ENCODE measurements at places on chromosomes 16 and 17.

DNA sequence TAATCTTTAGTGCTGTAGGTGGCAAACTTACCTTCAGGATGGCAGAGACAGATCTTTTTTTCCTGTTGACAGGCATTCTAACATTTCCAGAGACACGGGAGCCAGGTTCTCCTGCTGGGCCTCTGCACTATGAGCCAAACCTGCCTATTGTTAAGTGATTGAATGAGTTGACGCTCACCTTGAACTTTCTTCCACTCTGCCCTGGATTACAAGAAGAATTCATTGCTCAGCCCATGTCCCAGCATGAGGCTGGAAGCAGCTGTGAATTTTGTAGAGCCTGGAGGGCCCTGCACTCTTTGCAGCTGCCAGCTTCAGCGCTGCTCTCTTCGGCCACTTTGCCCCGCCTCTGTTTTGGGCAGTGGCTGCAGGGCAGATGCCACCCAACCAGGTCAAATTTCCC lies 9.4 kb upstream of the SLC7A5 start:
- no peak for DNase-seq

DNA sequence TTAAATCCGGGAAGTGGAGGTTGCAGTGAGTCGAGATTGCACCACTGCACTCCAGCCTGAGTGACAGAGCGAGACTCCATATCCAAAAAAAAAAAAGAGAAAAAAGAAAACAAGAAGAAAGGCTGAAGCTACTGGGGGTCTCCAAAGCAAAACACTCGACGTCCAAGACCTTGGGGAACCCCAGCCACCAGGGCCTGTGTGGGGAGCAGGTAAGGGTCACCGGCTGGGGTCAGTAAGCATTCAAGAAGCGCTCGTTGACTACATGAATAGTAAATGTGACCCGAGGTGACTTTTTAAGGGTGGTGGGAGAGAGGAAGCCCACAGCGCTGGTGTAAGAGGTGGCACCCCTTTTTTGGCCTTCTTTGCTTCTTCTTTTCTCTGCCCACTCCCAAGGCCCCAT lies 49.5 kb downstream of the PECAM1 start:
- DNase-seq, result no peak

- DNase-seq, result no peak
Measured at GRCh38 chr17:41327411-41328120, 12.1 kb upstream of the KRTAP17-1 start.

- DNase-seq, result peak; percentile 66
Measured at GRCh38 chr17:1197379-1197778, 17.6 kb upstream of the ABR start.

DNA sequence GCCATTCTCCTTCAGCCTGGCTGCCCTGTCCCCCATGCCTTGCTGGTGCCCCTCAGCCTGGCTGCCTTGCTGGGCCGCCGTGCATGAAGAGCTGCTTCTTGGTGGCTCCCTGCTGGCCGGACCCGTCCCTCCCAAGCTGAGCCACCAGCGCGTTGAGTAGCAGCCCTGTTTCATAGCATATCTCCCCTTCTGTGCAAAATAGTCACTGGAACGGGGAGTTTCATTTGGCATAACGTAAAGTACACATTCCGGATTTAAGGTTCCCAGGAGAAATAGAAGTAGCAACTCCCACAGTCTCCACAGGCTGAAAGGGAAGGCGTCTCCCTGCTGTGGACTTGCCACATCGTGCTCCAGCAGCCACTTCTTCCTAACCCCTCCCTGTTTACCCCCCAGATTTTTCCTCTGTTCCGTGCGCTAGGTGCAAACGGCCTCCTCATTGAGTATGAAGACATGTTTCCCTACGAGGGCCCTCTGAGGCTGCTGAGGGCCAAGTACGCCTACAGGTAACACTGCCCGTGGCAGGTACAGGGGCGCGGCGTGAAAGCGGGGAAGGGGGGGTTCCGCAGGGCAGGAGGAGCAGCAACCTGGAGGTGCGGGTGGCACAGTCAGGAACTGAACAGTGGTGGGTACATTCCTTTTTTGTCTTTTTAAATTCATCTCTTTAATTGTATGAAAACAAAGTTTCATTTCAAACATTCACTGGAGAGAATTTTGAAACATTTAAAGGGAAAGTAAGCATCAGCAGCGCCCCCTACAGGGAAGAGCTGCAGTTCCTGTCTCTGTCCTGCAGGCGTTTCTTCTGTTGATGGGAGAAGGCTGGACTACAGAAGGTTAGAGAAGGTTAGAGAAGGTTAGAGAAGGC lies 5.8 kb upstream of the OGFOD3 start:
- no peak for DNase-seq

GRCh38 chr17:44191369-44191768 lies 4.6 kb downstream of the TMUB2 start:
- DNase-seq, result no peak

DNA sequence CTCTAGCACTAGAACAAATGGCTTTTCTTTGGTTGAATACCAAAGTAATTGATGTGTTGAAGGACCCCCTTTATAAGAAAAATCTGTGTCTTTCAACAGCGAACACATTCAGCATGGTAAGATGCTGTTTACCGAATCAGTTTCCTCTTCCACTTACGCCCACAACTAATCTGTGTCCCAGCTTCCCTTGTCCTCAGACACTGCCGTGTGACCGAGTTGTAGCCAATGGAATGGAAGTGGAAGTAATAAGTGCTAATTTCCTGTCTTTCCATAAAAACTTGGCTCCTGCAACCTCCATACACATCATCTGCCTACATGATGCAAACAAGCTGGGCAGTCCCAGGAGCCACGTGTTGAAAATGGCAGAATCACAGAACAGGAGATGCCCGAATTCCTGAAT lies 10.4 kb downstream of the CDIPT start:
- no peak for DNase-seq

GRCh38 chr17:12081720-12082119 lies 61.0 kb downstream of the MAP2K4 start:
- DNase-seq, result no peak

DNA sequence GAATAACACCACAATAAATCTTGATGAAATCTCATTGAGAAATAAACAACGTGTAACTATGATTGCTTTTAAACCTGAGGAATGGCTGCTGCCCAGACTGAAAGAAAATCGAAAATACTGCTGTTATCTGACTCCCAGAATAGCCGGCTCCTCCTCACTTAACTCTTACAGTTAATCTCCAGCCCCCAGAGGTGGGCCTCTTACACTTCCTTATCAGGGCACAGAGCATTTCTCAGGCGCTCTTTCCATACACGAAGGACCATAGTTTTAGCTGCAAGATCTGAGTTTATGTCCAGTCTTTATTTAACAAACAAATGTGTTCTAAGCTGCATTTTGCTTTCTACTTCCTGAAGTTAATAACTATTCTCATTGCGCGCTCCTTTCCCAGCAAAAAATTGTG lies 206.9 kb downstream of the MAP2K4 start:
- DNase-seq, result no peak

- DNase-seq, result no peak
Measured at GRCh38 chr17:80695979-80696378, 151.3 kb downstream of the RPTOR start.

- DNase-seq, result no peak
Measured at GRCh38 chr17:9209781-9210370, 188.6 kb downstream of the NTN1 start.

- DNase-seq, result no peak
Measured at GRCh38 chr17:68762911-68763310, 161.7 kb upstream of the FAM20A start.

GRCh38 chr17:38341035-38341721 lies 2.6 kb downstream of the GPR179 start:
- DNase-seq, result peak; percentile 94

DNA sequence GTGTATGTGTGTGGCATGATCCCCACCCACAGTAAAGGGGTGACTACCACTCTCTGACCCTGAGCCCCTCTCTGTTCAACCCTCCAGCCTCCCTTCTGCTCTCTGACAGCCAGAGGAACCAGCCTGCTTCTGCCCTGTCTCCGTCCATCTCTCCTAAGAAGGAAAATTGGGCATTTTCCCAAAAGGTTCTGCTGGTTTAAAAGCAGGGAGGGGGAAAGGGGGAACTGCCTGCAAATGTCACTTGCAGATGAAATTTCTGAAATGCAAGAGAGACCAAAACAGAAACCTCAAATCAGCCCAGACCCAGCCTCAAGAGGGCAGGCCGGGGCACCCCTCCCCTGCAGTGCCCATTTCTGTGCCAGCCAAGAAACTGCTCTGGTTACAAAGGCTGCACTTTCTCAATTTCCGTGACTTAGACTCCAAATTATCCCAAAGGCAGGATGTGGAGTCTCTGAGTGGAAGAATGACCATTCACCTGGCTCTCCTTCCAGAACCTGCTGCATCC lies 197.9 kb downstream of the RBFOX3 start:
- DNase-seq, result no peak

GRCh38 chr17:82319619-82320062 lies 2.2 kb upstream of the CD7 start:
- no peak for DNase-seq

GRCh38 chr16:53744449-53744848 lies 40.5 kb downstream of the FTO start:
- no peak for DNase-seq

GRCh38 chr16:19382084-19382801 lies 35.4 kb upstream of the TMC5 start:
- DNase-seq, result no peak

DNA sequence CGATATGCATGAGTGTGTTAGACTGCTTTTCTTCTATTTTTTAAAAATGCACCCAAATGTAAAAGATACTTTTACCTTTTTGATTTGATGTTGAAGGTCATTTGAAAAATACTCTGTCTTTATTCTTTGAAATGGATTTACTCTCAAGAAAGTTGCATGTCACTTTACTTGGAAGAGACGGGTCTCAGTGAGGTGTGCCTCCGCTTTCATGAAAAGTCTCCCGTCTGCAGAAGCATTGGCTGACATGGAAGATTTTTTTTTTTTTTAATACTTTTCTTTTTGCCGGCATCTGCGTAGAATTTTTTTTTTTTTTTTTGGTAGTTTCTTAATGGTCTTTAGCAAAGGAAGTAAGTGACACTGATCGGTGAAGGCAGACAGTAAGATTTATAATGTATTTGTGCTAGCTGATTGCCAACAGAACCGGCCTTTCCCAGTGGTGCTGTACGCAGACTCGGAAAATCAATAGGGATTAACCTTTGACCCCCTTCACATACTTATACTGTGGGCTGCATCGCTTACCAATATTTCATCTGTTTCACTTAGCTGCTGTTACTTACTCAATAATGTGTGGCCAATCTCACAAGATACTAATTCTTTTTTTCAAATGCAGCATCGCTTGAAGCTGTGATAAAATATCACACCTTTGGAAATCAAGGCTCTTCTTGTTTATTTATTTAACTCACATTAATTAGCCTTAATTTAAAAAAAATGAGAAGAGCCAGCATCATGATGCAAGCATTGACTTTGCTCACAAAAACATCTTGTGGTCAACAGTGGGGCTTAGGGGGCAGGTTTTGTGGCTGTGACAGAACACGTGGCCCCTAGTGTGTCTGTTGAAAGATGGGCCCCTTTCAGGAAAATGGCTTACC lies 383.9 kb downstream of the WWOX start:
- DNase-seq, result no peak

DNA sequence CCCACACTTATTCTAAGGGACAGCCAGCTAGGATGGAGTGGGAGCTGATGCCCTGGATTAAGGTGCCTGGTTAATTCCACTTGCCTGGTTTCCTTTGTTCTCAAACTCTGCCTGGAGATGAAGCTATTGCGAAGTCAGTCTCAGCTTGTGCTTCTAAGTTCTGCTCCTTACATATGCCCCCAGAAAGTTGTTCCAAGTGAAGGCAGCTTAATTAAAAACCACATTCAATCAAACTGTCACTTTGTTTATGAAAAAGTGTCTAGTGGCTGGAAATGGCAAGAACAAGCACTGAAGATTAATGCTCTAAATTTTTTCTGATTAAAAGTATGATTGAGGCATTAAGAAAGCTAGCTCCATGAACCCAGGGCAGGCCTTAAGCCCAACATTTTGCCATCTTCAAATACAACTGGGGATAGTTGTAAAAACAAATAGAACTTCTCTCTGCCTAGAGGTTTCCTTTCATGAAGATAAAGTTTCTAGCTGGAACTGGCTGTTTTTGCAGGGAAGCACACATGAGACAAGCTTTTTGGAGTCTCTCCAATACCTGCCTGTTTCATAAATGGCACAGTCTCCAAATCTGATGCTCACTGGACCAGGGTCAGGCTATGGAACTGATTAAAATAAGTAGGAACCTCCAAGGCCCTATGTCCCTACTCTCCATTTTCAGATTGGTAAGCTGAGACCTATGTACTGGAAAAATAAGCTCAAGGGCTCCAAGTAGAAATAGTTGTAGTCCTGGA lies 100.9 kb downstream of the GRIN2A start:
- DNase-seq, result no peak

DNA sequence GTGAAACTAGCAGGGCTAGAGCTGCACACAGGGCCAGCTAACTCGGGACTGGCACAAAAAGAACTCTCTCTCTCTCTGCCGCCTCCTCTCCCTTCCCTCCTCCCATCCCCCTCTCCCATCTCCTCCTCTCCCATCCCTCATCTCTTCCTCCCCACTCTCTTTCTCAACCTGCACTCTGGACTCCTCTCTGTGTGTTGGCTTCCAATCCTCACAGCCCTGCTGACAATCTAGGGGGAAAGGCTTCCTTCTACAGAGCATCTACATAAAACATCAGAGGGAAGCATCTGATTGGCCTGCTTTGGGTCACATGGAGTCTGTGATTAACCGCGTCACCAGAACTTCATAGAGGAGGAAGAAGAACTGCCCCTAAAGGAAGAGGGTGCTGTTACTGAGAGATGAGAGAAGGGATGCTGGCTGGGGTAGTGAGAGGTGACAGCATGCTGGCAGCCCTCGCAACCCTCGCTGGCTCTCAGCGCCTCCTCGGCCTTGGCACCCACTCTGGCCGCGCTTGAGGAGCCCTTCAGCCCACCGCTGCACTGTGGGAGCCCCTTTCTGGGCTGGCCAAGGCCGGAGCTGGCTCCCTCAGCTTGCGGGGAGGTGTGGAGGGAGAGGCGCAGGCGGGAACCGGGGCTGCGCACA lies 12.8 kb upstream of the ZFP90 start:
- no peak for DNase-seq

GRCh38 chr16:55369151-55369550 lies 45.1 kb downstream of the IRX6 start:
- no peak for DNase-seq

GRCh38 chr17:33982909-33983308 lies 272.2 kb upstream of the CCL2 start:
- DNase-seq, result no peak

DNA sequence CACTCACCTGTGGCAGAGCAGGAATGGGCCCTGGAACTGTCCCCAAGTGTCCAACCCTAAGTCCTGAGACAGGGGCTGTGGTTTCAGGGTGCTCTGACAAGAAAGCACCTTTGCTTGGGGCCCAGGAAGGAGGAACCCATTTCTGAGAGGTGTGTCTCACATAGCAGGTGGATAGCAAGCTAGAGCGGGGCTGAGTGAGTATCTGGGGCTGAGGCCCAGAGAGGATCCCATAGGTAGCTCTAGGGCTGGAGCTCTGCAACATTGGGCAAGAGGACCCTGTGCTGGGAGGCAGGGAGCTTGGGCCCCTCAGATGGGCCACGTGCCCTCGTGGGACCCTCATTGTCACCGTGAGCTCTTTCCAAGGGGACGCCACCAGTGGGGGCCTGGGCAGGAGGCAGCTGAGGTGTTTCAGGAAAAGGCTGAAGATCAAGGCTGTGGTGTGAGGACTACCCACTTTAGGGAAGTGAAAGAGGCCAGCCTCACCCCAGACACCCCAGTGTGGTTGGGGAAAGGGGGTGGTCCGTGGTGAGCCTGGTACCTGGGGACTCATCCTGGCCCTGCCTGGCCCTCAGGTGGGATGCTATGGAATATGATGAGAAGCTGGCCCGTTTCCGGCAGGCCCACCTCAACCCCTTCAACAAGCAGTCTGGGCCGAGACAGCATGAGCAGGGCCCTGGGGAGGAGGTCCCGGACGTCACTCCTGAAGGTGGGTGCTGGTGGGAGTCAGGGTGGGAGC lies 5.3 kb downstream of the DEF8 start:
- no peak for DNase-seq

All from globus pallidus (tissue), 1 donor.